ENCODE measurements at places on chromosomes 6 and 20. TPM values are rescaled to one million over a fixed set of nuclear protein-coding genes. Genes with fewer than 3 reads are reported as not detected.

DNA sequence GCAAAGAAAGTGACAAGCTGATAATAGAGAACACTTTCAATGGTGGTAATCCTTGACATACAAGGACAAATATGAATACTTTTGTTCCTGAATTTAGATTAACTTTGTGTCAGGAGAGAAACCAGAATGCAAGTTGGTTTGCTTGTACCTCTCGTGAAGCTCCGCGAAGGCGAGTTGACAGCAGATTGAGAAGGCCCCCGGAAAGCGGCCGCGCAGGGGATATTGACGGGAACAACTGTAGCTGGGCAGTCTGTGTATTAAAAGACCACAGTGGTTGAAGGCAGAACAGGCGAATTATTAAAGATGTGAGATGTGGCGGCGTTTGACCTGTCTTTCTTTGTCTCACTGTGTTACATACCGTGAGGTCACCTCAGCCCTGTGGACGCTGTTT lies 175.8 kb upstream of the RALGAPA2 start:
- no peak for DNase-seq

DNA sequence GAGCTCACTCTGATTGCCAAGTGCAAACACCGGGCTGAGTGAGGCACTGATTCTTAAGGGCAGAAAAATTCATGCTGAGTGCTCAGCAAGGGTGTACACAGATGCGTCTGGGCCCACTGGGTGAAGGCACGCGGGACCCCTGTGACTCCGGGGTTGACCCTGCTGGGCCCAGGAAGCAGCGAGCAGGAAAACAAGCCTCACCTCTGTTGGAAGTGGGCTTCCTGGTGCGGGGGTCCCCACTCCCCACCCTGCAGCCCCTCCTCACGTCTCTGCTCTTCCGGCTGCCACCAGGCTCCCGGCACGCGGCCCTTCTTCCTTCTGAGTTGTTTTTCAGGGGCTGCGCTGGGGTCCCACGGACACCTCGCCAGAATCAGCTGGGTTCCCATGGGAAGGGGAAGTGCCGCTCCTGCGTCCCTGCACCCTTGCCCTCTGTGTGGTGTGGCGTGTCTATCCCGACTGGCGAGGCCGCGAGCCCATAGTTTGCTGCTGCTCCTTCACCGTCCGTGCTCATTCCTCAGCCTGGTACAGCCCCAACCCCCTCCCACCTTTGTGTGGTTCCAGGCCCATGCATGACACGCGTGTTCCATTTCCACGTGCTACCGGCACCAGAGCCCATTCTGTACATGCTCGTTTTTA lies 80.6 kb upstream of the BHLHE23 start:
- no peak for DNase-seq

DNA sequence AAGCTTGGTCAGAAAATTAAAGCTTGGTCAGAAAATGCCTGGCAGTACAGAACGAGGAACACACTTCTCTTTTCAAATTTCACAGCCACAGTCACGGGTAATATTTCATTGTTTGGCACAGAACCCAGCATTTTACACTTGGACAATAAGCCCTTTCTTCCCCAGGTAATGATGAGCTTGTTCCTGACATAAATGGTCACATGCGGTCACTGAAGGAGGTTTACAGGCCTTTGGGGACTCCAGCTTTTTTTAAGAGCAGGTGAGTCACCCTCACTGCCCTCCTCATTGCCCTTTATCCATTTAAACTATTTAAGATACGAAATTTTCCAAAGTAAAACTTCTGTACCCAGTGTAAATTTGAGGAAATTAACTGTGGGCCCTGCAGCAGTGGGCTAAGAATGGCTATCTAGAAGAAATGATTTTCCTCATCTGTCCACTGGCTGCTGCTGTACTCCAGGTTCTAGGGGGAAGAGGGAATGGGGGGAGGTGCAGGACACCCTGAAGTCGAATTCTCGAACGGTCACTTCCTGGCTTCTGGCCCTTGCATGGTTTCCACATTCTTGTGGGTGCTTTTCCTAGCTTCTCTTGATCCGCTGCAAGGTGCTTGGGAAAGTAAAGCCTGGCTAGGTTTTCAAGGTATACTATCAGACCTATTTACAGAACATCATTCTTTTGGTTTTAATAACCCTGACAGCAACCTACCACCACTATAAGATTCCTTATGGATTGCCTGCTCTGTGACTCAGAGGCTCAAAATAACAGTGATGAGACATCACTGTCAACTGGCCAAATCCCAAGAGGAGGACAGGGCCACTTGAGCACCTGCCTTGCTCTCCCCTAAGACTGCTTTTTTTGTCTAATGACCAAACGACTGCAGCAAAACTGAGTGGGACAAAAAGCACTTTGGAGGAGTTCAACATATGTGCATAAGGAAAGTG lies 75.8 kb downstream of the PREP start:
- no peak for DNase-seq

DNA sequence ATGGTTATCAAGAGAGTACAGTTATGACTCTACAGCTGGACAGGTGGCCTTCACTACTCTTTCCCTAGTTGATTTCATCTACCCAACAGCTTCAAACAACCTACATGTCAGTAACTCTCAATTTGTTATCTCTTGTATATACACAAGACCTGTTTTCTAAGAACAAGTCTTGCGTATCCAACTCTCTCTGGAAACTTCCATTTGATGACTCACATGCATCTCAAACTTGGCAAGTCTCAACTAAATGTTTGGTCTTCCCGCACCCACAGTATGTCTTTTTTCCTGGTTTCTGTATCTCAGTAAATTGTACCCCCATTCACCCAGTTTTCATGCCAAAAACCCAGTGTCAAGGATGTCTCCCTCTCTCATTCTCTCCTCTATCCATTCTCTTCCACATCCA lies 97.7 kb downstream of the BTBD9 start:
- no peak for DNase-seq

DNA sequence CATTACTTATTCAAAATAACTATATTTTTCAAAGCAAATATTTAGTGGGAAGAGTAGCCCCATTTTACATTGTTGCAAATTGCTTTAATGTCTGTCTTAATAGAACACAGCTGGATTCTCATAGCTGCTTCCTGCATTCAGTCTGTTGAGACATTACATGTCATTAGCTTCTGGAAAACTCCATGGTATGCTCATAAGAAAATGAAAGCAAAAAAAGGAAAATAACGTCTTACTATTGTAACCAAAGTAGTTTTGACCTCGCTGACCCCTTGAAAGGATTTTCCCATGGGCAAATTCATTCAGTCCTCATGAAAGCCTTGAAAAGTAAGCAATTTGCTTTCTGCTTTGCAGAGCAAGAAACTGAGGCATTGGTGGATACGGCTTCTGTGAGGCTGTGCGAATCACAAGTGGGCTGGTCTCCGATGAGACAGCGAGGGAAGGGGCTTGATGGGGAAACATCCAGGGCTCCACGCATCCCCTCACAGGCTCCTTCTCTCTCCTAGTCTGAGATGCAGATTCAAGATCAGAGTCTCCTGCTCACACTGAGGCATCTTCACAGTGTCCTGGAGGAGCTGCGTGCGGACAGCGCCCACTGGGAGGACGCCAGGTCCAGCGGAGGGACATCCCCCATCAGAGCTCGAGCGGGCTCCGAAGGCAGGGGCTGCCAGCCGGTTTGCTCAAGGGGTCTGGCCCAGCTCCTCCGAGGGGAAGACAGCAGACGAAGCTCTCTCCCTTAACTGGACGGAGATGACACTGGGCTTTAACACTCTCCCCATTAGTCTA lies 3.3 kb downstream of the C20orf202 start:
- DNase-seq: no peak

GRCh38 chr20:23625236-23625964 lies 12.4 kb downstream of the CST3 start:
- DNase-seq: no peak

ADGRB3 gene
- not detected for total RNA-seq

Measured in naive thymus-derived CD4-positive, alpha-beta T cell (primary cell).